ENCODE measurements at places on chromosomes 12 and 14. TPM values are rescaled to one million over a fixed set of nuclear protein-coding genes. Genes with fewer than 3 reads are reported as not detected.

Gene GALNT9
- total RNA-seq: 0.33 TPM

Gene CARMIL3
- 0.04 TPM for total RNA-seq

Gene DDX47
- total RNA-seq: 90.0 TPM

Gene PLEKHD1
- under 0.01 TPM for total RNA-seq

Gene TSHR
- total RNA-seq: not detected

Measured in pulmonary artery endothelial cell (primary cell).